ENCODE measurements at places on chromosomes 13 and 19. TPM values are rescaled to one million over a fixed set of nuclear protein-coding genes. Genes with fewer than 3 reads are reported as not detected.

DNA sequence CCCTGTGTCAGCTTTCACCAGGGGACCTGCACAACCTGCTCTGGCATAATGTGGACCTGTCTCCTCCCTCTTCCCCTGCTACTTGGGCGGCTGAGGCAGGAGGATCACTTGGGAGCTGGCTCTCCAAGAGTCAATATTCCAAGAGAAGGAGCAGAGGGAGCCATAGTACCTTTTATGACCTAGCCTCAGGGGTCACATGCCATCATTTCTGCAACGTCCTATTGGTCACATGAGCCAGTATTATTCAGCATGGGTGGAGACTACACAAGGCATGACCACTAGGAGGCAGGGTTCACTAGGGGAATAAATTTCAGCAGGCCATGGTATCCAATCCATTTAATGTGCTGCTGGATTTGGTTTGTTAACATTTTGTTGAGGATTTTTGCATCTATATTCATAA lies 12.0 kb upstream of the SHFL start:
- H3K4me3 ChIP-seq: no peak overlapping the region
- no peaks in the 10 kb centered on the region for H3K4me1 ChIP-seq
- no peaks in the 10 kb centered on the region for H3K36me3 ChIP-seq
- H3K27ac ChIP-seq: no peak overlapping the region

GRCh38 chr13:100442095-100442832 lies 146.3 kb downstream of the GGACT start:
- peaks cover 12% of the 10 kb centered on the region for H3K4me1 ChIP-seq
- peak overlapping the region; percentile 3 for H3K27ac ChIP-seq
- DNase-seq: no peak
- peaks cover 10% of the 10 kb centered on the region for H3K36me3 ChIP-seq

DNA sequence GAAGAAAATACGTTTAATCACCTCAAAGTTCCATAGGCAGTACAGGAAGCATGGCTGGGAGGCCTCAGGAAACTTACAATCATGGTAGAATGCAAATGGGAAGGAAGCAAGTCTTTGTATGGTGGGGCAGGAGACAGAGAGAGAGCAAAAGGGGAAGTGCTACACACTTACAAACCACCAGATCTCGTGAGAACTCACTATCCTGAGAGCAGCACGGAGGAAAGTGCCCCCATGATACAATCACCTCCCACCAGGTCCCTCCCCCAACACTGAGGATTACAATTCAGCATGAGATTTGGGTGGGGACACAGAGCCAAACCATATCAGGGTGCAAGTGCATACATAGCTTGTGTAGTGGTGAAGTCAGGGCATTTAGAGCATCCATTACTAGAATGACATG lies 92.3 kb upstream of the ANKRD10 start:
- no peaks in the 10 kb centered on the region for H3K36me3 ChIP-seq
- peaks cover 4% of the 10 kb centered on the region for H3K4me1 ChIP-seq
- H3K27me3 ChIP-seq: peaks cover 17% of the 10 kb centered on the region
- no peak for DNase-seq

DNA sequence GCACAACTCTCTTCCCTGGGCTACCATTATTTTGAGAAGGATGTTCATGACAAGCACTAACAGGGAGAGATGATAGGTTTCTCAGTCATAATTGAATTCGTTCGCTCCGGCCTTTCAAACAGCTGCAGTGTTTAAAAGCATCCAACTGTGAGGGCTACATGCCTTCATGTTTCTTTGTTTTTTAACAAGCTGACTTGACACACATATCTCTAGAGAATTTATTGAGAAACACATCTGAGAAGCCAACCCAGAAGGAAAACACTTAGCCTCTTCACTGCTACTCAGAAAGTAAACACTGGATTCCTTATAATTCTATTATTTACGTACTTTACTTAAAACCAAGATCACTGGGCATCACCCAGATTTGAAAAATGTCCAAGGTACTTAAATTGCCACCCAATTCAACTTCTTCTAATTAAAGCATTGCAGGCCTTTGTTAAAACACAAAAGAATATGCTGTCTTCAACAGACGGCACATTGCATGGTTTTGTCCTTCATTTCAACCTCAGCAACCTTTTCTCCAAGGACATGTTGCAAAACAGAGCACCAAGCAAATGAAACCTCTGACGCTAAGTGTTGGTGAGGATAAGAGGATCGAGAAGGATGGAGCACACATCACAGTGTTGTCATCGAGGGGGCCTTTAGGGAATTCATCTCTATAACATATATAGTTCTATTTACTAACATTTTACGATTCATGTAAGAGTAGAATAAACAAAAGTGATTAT lies 75.8 kb downstream of the TBC1D4 start:
- no peak overlapping the region for H3K4me3 ChIP-seq
- H3K36me3 ChIP-seq: peaks cover 2% of the 10 kb centered on the region
- H3K4me1 ChIP-seq: peaks cover 23% of the 10 kb centered on the region
- H3K27me3 ChIP-seq: no peaks in the 10 kb centered on the region
- no peak for DNase-seq
- no peak overlapping the region for H3K27ac ChIP-seq

GRCh38 chr13:110319774-110320509 lies 12.9 kb downstream of the COL4A2 start:
- H3K36me3 ChIP-seq: peaks cover 20% of the 10 kb centered on the region
- H3K4me1 ChIP-seq: peaks cover 40% of the 10 kb centered on the region
- peak overlapping the region; percentile 77 for H3K27ac ChIP-seq

- peak overlapping the region; percentile 78 for H3K27ac ChIP-seq
- peaks cover 17% of the 10 kb centered on the region for H3K4me1 ChIP-seq
- no peak overlapping the region for H3K4me3 ChIP-seq
- DNase-seq: no peak
Observed at GRCh38 chr13:108948251-108948671, 318.9 kb downstream of the MYO16 start.

DNA sequence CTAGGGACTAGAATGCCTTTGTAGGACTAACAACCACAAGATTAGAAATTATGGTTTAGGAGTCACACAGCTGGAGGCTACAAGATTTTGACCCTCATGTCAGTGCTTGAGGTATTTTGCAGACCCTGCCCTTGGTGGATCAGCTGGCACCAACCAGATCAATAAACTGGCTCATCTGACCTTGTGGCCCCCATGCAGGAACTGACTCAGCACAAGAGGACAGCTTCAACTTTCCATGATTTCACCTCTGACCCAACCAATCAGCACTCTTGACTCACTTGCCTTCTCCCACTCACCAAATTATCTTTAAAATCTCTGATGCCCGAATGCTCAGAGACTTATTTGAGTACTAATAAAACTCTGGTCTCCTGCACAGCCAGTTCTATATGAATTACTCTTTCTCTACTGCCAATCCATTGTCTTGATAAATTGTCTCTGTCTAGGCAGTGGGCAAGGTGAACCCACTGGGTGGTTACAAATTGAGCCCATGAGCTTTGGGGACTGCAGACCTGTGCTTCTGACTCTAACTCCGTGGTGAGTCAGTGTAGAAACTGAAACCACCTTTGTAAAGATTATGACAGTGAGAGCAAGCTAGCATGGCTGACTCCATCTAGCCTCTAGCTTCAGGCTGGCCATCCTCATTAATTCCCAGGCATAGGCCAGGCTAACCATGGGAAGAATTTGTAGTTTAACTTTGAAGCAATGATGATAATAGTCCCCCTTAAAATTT lies 33.9 kb upstream of the CEACAM8 start:
- H3K4me1 ChIP-seq: no peaks in the 10 kb centered on the region
- H3K4me3 ChIP-seq: no peak overlapping the region
- no peak overlapping the region for H3K27ac ChIP-seq
- H3K36me3 ChIP-seq: no peaks in the 10 kb centered on the region
- no peaks in the 10 kb centered on the region for H3K27me3 ChIP-seq
- DNase-seq: no peak

- H3K27me3 ChIP-seq: no peaks in the 10 kb centered on the region
- no peak overlapping the region for H3K27ac ChIP-seq
- peaks cover 23% of the 10 kb centered on the region for H3K36me3 ChIP-seq
- no peak overlapping the region for H3K4me3 ChIP-seq
- DNase-seq: no peak
Observed at GRCh38 chr13:113825841-113826240, 38.0 kb downstream of the GAS6 start.

DNA sequence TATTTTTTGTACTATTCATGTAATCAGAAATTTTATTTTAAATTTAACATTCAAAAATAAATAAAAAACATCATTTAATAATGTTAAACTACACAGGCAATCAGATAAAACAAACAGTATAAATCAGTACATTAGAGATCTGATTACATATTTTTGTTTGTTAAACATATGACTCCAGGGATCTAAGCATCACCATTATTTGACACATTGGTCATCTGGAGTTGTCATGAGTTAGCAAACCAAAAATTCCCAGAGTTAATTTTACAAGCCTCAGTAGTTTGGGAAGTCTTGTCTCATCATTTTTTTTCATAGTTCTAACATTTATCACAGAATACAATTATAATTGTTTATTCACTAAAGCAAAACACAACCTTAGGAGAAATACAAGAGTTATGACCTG lies 770.8 kb upstream of the SLITRK6 start:
- H3K4me3 ChIP-seq: no peak overlapping the region
- DNase-seq: no peak
- no peaks in the 10 kb centered on the region for H3K36me3 ChIP-seq
- H3K27me3 ChIP-seq: no peaks in the 10 kb centered on the region
- H3K4me1 ChIP-seq: no peaks in the 10 kb centered on the region
- H3K27ac ChIP-seq: no peak overlapping the region

GRCh38 chr13:99265821-99266426 lies 7.7 kb upstream of the GPR18 start:
- no peaks in the 10 kb centered on the region for H3K36me3 ChIP-seq
- no peaks in the 10 kb centered on the region for H3K27me3 ChIP-seq
- H3K27ac ChIP-seq: no peak overlapping the region
- DNase-seq: no peak

GRCh38 chr19:51148580-51148979 lies 6.5 kb downstream of the SIGLEC7 start:
- H3K4me1 ChIP-seq: no peaks in the 10 kb centered on the region
- H3K27me3 ChIP-seq: peaks cover 12% of the 10 kb centered on the region
- no peak overlapping the region for H3K4me3 ChIP-seq
- no peak for DNase-seq

DNA sequence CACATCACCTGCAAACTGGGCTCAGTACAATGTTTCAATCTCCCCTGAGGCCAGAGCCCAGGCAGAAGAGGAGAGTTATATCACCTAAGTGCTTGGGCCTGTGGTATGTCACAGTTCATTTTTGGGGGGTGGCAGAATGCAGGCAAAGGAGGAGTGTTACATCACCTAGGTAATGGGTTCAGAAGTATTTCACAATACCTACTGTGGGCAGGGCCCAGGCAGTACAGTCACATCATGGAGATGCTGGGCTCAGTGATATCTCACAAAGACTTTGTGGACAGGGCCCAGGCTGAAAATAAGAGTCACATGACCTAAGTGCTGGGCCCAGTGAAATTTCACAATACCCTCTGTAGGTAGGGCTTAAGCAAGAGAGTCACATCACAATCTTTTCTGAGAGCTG lies 12.7 kb upstream of the ZNF728 start:
- no peaks in the 10 kb centered on the region for H3K36me3 ChIP-seq
- no peaks in the 10 kb centered on the region for H3K27me3 ChIP-seq
- no peak overlapping the region for H3K4me3 ChIP-seq
- no peak for DNase-seq

DNA sequence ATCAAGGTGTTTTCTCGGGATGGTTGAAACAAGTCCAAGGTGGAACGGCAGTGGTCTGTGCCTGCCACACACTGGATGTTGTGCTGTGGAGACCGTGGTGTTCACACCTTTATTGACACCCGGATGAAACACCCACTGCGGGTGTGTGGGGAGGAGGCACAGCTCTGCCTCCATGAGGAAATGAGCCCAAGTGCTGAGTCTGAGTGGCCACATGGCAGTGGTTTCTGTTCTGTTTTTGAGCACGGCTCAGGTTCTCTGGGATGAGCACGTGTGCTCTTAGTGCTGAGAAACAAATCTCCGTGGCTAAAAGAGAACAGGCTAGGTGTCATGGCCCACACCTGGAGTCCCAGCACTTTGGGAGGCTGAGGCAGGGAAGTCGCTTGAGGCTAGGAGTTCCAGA lies 29.5 kb downstream of the UPF1 start:
- no peak for DNase-seq
- peaks cover 27% of the 10 kb centered on the region for H3K36me3 ChIP-seq
- H3K4me1 ChIP-seq: no peaks in the 10 kb centered on the region
- no peak overlapping the region for H3K27ac ChIP-seq
- H3K4me3 ChIP-seq: no peak overlapping the region

DNA sequence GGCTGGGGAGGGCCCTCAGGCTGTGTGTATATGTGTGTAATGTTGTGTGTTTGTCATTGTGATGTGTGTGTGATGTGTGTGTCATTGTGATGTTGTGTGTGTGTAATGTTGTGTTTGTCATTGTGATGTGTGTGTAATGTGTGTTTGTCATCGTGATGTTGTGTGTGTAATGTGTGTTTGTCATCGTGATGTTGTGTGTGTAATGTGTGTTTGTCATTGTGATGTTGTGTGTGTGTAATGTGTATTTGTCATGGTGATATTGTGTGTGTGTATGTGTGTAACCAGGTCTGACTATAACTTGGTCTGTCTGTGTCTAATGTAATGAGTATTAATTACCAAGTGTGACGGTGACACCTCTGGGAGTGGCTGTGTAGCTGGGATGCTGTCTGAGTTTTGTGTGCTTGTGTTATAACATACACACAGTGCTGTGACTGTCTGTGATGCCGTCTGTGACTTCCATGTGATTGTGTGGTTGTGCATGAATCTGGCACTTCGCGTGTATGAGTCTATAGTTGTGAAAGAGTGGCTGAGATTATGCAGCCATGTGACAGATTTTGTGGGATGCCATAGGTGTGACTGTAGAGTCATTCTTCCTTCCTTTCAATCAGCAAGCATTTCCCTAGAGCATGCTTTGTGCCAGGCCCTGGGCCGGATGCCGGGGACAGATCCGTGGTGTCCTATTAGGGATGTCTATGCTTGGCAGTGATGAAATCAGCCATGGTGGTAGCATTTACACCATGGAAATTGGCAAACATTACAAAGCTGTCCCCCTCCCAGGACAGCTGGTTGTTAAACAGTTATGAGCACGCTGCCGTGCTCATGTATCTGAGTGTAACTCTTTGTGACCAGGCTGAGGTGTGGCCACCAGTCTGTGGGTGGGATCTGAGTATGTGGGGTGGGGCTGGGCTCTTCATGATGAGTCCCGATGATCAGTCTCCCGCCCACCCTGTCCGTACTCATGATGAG lies 6.4 kb downstream of the TNFSF14 start:
- H3K4me1 ChIP-seq: peaks cover 6% of the 10 kb centered on the region
- no peak overlapping the region for H3K27ac ChIP-seq
- H3K27me3 ChIP-seq: peaks cover 9% of the 10 kb centered on the region
- H3K36me3 ChIP-seq: no peaks in the 10 kb centered on the region
- no peak overlapping the region for H3K4me3 ChIP-seq

- DNase-seq: no peak
- no peaks in the 10 kb centered on the region for H3K27me3 ChIP-seq
- H3K36me3 ChIP-seq: no peaks in the 10 kb centered on the region
- no peak overlapping the region for H3K27ac ChIP-seq
- H3K4me3 ChIP-seq: no peak overlapping the region
Observed at GRCh38 chr13:42757678-42758420, 23.5 kb upstream of the FAM216B start.

- H3K36me3 ChIP-seq: no peaks in the 10 kb centered on the region
- no peak overlapping the region for H3K27ac ChIP-seq
- DNase-seq: no peak
Observed at GRCh38 chr13:31029102-31029501, 96.6 kb downstream of the TEX26 start.

- H3K4me1 ChIP-seq: peaks cover 1% of the 10 kb centered on the region
- no peak for DNase-seq
- H3K27me3 ChIP-seq: peaks cover 57% of the 10 kb centered on the region
Observed at GRCh38 chr13:28092431-28092830, 7.9 kb downstream of the FLT3 start.

Gene MEDAG
- total RNA-seq: 7.5 TPM

Gene ZNF154
- 42.4 TPM for total RNA-seq

Gene PSG11
- not detected for total RNA-seq

Gene SSC5D
- total RNA-seq: 8.5 TPM

Gene PTH2
- not detected for total RNA-seq

Gene XPO4
- 22.7 TPM for total RNA-seq

Gene CACNG7
- total RNA-seq: 0.76 TPM
